ENCODE measurements at places on chromosomes 3 and 15. TPM values are rescaled to one million over a fixed set of nuclear protein-coding genes. Genes with fewer than 3 reads are reported as not detected.
A peak's percentile ranks its signal among the peaks of the same experiment; 100 is the strongest.

DNA sequence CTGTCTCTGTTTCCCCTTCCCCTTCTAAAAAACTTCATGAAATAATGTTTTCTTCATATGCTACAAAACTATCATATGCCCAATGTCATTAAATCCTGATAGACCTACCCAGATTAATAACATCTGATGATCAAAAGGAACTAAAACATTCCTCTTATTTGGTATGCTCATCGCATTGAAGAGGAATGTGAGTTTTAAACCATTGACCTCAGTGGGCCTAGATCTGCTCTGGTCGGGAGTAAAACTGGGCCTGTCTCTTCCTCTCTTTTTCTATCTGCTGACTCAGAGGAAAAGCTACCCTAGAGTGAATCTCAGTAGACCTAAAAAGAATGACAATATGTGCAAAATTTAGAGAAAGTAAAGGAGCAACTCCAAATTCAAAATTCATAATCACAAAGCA lies 275.8 kb downstream of the SATB1 start:
- no peak for DNase-seq

DNA sequence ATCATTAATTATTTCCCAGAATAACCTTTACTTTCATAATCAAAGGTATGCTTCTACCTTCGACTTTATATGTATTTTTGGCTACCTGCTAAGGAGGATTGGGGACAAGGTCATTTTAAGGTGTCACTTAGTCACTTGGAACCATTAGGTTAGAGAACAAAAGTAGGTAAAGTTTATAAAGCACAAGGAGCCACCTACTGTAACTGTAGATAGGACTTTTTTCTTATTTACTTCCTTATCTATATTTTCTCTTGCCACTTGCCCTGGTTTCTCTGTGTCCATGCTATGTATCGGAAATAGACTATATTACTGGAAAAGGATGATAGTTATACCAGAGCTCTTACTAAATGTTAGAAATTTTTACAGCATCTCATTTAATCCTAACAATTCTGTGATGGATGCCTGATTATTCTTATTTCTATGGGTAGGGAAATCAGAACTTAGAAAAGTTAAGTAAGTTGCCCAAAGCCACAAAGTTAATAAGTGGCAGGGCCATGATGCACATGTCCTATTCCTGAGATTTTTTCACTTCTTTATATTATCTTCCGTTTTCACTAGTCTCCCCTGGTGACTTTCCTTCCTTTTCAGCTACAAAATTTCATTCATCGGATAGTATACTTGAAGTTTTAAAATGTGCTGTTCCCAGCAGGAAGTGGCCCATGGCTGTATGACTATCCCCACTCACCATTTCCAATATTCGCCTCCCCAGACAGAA lies 132.5 kb downstream of the CMSS1 start:
- DNase-seq, result no peak

DNA sequence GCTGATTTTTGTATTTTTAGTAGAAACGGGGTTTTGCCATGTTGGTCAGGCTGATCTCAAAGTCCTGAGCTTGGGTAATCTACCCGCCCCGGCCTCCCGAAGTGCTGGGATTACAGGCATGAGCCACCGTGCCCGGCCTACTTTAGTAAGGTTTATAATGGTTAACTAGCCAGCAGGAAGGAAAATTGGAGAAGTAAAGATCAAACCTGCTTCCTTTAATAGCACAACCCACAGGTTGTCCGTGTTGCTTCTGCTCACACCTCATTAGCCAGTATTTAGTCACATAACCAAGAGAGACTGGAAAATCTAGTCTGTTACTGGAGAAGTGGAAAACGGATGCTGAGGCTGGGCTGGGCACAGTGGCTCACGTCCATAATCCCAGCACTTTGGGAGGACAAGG lies 51.9 kb upstream of the TBL1XR1 start:
- DNase-seq, result no peak

- DNase-seq, result no peak
These were observed 109.0 kb downstream of the TLE3 start for GRCh38 chr15:69988541-69989225.

DNA sequence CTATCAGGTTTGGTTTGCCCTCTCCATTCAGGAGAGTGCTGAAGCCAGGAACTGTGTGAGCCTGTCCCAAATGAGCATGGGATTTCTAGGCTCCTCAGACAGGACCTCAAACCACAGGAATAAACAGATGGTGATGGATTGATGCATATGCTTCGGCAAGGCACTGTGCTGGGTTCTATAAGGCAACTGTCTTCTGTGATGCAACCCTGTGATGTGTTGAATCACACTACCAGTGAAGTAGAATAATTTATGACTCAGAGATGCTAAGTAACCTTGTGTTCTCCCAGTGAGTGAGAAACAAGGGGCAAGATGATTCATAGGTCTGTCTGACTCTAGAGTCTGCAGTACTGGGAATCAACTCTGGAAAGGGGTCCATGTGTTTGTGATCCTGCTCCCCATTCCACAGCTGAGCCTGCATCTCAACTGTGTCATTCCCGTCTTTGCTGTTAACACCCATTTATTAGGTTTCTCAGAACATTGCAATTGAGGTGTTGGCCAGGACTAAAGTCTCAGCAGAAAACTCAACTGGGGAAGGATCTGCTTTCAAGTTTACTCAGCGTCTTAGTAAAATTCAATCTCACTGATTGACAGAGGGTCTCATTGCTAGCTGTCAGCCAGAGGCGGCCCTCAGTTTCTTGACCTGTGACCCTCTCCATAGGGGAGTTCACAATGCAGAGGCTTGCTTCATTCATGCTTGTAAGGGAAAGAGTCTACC lies 510.1 kb upstream of the CFAP20DC start:
- no peak for DNase-seq

DNA sequence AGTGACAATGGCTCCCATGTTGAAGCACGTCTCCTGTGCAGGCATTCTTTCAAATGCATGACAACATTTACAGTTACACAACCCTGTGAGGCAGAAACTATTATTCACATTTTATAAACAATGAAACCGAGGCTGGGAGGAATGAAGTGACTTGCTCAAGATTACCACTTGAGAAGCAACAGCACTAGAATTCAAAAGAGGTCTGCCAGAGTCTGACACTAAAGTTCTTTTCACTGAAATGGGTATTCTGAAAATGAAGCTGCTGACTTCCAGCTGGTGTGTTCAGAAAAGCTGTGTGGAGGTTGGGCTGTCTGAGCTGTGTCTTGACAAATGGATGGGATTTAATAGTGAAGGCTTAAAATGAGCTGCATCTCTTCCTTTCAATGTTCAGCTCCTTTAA lies 104.4 kb downstream of the THSD4 start:
- DNase-seq, result no peak

DNA sequence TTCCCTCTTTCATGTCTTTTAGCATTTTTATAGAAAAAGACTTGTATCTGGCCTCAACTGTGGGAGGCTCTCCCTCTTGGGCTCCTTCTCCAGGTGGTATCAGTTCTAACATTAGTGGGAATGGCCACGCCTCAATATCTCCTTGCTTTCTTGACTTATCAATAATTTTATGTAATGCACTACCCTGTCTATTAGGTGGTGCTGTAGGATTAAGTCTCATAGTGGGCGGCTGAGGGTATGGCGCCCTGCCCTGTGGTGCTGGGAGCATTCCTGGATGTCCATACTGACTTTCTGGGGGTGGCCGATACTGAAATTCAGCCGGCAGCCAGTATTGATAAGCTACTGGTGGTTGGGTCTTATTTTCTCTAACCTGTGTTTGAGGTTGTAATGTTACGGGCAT lies 8.7 kb upstream of the RPUSD3 start:
- DNase-seq, result no peak

DNA sequence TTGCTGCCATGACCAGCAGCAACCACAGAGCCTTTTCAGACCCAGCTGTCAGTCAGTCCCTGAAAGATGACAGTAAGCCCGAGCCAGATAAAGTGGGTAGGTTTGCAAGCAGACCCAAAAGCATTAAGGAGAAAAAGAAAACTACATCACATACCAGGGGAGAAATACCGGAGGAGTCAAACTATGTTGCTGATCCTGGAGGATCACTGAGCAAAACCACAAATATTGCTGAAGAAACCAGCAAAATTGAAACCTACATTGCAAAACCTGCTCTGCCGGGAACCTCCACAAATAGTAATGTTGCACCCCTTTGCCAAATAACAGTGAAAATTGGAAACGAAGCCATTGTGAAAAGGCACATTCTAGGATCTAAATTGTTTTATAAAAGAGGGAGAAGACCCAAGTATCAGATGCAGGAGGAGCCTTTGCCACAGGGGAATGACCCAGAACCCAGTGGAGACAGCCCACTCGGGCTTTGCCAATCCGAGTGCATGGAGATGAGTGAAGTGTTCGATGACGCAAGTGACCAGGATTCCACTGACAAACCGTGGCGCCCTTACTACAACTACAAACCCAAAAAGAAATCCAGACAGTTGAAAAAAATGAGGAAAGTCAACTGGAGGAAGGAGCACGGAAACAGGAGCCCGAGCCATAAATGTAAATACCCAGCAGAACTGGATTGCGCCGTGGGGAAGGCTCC lies 42.1 kb upstream of the RASA2 start:
- DNase-seq, result no peak

DNA sequence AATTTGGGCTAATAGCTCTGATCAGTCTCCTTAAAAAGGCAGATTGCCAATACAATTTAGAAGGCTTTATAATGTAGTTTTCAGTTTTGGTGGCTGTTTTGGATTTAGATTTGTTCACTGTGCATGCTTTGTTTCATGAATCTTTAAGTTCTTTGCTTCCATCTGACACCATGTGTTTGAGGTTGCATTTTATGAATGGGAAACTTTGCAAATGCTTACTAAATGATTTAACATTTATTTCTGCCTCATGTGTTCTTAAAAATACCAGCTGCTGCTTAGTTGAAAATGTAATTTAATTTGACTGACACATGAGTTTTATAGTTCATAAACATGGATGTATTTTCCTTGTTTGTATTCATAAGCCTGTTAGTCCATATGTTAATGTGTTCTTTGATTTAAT lies 78.6 kb downstream of the RNF13 start:
- DNase-seq, result no peak

- DNase-seq, result no peak
These were observed 28.6 kb downstream of the TRAK1 start for GRCh38 chr3:42119561-42120355.

DNA sequence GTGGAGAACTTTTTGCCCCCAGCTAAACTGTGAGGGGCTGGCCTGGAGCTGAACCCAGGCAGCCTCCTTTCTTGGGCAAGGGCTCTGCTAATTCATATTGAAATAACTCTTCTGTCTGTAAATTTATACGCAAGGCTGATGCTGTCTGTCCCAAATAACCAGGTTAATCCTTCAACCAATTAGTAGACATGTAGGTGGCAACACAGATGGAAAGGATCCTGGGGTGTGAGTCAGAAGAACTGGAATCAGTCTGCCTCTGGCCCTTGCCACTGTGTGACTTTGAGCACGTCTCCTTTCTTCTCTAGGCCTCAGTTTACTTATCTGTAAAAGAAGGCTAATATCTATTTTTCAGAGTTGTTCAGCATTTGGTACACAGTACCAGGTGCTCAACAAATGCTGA lies 48.3 kb upstream of the IREB2 start:
- no peak for DNase-seq

- DNase-seq, result peak; percentile 60
These were observed 12.4 kb upstream of the CACNA2D2 start for GRCh38 chr3:50515565-50516439.

Gene CNTN4
- 10.4 TPM for total RNA-seq

Gene MYNN
- 14.6 TPM for total RNA-seq

Gene C3orf85
- total RNA-seq, result not detected

Measured in testis (tissue), 5 donors.